Fibroblast of the conjunctiva (primary cell): ENCODE measurements at places on chromosomes 4 and X.

DNA sequence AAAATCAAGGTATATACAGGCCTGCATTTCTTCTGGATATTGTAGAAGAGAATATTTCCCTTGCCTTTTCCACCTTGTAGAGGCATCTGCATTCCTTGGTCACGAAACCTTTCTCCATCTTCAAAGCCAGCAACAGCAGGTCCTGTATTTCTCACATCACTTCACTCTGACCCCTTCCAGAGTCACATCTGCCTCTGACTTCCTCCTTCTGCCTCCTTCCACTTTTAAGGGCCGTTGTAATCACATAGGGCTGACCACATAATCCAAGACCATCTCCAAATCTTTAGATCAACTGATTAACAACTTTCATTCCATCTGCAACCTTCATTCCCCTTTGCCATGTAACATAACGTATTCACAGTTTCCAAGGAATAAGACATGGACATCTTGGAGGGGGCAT, 38.3 kb upstream of the NDP start:
- DNase-seq = no peak

GRCh38 chr4:128227991-128228571, 59.5 kb downstream of the PGRMC2 start:
- DNase-seq = no peak

- DNase-seq = no peak
These were observed 1037.9 kb upstream of the AGA start for GRCh38 chr4:178480105-178480504.

DNA sequence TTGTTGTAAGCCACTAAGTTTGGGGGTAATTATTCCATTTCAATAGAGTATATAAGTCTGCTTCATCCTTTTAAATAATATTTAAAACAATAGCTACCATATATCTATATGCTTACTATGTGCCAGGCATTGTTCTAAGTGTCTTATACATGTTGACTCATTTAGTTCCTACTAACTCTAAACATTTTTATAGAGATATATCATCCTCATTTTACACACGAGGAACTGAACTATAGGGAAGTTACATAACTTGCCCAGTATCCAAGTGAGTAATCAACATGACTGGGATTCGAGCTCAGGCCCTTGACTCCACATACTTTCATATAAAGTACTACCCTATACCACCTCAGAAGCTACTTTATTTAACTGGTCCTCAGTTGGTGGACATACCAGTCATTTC, 175.3 kb upstream of the RAI2 start:
- DNase-seq = no peak

DNA sequence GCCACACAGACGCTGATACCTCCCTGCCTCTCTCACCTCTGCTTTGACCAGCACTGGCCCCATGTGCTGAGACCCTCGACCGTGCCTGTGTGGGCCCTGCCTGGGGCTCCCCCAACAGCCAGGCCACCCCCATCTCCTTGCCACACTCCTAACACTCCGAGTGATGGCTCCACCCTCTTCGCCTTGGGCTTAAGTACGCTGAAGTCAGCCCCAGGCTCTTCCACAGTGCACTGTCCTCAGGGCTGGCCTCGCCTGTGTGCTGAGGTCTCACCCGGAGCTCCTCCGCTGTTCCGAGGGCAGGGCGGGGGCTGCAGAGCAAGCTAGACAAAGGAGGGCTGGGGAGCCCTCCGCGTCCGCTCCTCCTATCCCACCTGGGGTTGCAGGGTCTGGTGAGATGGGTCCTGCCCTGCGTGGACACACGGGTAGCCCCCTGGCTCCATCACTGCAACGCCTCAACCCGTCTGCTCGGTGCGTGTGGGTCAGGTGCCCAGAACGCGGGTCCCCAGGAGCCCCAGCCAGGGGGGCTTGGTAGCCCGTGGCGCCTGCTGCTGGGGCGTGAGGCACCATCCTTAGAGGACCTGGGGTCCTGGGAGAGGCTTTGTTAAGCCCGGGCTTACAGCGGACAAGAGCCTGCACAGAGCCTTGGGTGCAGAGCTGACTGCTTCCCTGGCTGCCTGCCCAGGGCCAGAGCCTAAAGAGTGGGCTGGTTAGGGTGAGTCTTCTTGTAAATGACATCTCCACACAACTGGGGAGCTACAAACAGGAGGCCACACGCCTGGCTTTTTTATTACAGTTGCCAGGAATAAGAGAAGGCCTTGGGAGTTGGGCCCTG, 42.6 kb upstream of the NKX1-1 start:
- no peak for DNase-seq

GRCh38 chrX:13797512-13797911, 19.4 kb downstream of the GPM6B start:
- no peak for DNase-seq

GRCh38 chrX:149073479-149073878, 431.6 kb downstream of the IDS start:
- DNase-seq = no peak

DNA sequence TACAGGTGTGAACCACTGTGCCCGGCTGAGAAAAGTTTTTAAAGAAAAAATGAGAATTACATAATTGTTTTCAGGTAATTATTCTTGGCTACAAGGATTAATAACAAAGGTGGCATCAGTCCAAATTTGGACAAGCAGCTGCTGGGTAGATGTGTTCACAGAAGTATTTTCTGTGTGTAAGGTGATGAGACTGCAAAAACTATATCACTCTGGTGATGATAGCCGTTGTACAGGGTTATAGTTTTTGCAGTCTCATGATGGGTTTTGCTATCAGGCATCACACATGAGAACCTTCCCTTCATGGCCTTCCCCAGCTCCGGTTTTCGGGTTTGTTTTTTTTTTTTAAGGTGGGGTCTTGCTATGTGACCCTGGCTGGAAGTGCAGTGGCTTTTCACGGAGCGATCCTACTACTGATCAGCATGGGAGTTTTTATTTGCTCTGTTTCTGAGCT, 5.1 kb upstream of the SLC10A3 start:
- no peak for DNase-seq

GRCh38 chrX:134570899-134571298, 87.4 kb downstream of the PLAC1 start:
- no peak for DNase-seq

- DNase-seq = no peak
These were observed 53.4 kb upstream of the TRPC3 start for GRCh38 chr4:122005064-122005755.

- DNase-seq = no peak
These were observed 14.4 kb downstream of the SHROOM4 start for GRCh38 chrX:50799531-50799961.

- no peak for DNase-seq
These were observed 1.6 kb upstream of the ARMCX6 start for GRCh38 chrX:101619364-101619763.

DNA sequence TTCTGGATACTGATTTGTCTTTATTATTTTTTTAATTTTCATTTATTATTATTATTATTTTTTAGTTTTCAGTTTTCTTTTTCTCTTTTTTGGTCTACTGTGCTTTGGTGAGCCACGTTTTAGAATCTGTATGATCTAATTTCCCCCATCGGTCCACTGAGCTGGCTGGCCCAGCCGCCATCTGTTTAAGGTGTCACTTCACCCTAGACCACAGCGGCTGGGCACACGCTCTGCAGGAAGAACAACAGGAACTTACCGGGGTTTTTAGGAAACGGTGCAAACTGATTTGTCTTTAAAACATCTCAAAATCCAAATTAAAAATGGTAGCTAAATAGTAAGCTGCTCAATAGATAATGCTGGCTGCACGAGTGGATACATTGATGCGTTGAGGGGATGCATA, 48.8 kb upstream of the AMOT start:
- no peak for DNase-seq

DNA sequence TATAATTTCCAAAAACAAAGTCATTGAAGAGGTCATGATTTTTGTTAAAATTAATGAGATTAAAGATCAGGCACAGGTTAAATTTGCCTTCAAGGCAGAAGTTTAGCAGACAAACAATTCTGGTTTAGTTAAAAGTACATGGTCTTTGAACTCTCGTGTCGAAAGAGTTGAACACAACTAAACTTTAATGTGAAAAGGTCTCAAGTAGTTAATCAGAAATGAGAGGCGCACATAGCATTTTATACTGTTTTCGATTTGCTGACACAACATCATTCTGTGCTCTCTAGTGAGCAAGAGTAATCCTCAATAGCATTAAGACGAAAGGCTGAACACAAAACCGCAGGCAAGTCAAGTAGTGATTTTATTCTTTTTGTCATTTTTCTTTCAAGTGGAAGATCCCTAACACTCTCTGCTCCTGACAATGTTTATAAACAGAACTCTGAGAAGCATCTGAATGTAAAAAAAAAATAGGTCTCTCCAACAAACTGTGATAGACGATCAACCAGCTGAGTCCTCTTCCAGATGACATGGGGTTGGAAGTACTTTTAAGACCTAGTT, 49.8 kb downstream of the SH3RF1 start:
- no peak for DNase-seq

DNA sequence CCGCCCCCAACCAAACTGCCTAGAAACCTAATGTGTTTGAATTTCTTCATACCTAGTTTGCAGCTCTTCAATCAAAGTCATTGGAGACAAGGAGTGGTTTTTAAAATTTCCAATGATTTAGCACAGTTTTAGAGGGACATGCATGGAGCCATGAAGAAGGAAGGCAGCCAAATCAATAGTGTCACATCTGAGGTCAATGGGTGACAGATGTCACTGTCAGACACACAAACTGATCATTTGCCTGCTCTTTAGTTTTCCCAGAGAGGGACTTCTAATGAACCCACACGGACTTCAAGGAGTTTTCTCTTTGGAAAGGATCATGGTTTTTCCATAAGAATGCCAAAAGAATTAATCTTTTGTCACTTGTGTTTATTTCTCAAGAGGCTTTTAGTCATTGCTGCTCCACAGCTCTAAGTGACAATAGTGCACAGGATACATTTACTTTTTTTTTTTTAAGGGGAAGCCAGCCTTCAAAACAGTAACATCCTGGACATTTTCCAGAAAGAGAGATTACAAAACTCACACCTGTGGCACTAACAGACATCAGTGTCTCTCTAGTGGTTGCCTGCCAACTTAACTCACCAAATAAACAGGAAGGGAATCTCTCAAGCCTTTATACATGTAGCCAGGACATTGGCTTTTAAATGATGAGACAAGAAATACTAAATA, 251.1 kb upstream of the DIAPH2 start:
- DNase-seq = no peak

GRCh38 chr4:13461191-13461905, 22.8 kb downstream of the RAB28 start:
- DNase-seq = no peak

DNA sequence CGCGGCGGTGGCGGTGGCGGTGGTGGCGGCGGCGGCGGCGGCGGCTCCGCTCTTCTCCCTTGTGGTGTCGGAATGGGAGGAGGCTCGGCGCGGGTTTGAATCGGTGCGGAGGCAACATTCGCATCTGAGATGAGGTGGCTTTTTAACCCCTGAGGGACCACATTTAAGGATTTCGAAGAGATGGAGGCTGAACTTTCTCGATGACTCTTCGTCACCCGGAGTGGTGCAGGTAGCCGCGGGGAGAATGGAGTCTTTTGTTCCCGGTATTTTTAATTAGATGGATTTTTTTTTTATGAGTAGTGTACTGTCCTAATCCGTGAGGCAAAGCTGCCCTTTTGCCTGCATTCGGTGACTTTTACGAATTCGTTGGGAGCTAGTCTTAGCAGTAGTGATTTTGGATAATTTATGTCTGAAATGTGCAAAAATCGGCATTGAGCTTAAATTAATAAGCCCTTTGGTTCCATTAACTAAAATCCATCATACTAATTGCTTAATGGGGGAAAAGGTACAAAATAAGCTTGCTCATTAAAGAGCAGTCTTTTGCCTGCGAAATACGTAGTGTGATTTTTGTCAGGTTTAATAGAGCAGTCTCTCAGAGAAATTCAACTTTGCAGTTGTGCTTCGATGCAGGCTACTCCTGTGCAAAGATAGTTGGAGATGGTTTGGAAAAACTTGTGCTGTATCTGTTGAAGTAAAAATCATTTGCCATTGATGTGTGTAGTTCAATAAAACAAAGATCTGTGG, 206.2 kb downstream of the TENM3 start:
- DNase-seq = no peak

DNA sequence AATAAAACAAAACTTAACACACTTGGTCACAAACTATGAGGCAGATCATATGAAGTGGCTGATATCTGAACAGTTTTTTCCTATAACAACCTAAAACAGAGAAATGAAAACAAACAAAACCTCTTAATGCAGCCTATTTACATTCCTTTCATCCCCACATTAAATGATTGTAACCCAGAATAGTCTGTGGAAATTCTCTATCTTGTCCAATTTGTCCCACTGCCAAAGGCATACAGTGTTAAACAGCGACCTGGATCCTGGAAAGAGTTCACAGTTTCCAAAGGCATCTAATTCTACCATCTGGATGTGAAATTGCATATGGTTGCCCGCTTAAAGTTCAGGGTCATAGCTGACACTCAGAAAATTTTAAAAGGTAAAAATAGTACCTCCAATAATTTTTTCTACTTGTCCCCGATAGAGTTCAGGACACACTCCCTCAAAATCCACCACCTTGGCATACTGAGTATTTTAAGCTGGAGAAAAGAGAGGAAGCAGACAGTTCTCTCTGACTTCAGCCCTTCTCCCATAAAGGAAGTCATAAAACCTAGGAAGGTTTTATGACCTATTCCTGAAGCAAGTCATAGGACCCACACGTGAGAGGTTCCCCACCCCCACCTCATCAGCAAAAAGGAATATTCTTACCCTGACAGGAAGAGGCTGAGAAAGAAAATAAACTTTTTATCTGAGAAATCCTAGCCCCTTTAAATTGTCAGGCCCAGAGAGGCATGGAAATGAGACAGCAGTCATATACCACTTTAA, 270.2 kb downstream of the PAPSS1 start:
- no peak for DNase-seq

- DNase-seq = no peak
These were observed 5.2 kb upstream of the EFNB1 start for GRCh38 chrX:68823413-68824151.

- DNase-seq = no peak
These were observed 165.4 kb upstream of the WDR1 start for GRCh38 chr4:10281996-10282395.

GRCh38 chrX:40056420-40056819, 41.3 kb downstream of the BCOR start:
- DNase-seq = no peak

DNA sequence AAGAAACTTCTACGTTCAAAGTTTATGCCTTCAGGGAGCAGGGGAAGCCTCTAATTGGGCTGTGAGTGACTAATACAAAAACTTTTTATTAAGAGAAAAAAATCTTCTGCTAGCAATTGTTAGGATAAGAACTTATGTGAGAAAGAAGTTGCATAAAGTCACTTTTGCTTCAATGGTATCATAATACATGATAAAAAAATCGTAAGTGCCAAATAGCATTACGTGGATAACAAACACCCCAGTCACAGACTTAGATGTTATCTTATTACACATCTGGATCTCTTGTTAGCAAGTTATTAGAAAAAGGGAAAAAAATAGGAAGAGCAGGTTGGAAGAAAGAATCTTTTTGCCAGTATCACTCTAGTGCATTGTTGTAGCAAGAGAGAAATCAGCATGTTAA, 4.2 kb upstream of the NDST4 start:
- no peak for DNase-seq

DNA sequence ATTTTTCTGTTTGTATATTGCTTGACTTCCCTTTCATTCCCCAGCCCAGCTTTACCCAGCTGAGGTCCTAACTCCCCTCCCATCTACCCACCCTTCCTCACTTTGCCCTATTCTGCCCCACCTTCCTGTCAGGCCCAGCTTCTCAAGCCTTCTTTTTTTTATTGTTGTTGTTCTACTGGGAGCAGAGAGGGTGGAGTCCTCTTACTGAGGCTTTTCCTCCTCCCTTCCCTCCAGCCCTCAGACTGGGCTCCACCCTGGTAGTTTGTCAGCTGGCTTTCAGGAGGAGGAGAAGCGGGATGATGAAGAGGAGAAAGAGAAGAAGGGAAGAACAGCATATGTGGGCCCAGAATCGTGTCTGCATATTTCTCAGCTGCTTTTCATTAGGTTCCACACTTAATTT, 3.2 kb upstream of the KLF8 start:
- no peak for DNase-seq

- no peak for DNase-seq
These were observed 223.4 kb downstream of the BCOR start for GRCh38 chrX:39874202-39874816.
